Activated CD4-positive, alpha-beta T cell treated with anti-CD3 and anti-CD28 coated beads, Interleukin-2, amount 50 U/mL, for 48 hours (primary cell): ENCODE measurements at places on chromosomes 7 and 10.

DNA sequence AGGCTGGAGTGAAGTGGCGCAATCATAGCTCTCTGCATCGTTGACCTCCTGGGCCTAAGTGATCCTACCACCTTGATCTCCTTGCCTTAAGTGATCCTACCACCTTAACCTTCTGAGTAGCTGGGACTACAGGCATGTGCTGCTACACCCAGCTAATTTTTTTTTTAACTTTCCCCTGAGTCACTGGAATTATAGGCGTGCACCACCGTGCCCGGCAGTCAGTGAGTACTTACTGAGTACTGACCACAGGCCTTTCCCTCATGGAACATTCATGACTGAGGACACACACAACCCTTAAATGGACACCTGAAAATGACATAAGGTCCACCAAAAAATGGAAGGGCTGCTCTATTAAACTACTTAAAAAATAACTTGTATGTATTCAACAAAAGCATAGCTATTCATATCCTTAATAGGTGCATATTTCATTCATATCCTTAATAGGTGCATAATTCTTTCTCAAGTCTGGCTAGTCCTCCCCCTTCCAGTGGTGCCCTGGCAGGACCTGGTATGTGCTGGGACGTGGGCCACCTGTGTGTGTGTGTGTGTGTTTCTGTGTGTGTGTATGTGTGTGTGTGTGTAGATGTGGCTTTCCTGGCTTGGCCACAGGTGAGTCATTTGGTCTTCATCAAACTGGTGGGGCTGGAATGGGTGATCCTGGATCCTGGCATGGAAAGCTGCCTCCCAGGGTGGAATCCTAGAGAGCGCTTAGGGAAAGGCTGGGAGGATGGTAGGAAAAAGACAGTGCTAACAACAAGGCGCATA lies 3.5 kb downstream of the FAM180A start:
- no peak for DNase-seq

DNA sequence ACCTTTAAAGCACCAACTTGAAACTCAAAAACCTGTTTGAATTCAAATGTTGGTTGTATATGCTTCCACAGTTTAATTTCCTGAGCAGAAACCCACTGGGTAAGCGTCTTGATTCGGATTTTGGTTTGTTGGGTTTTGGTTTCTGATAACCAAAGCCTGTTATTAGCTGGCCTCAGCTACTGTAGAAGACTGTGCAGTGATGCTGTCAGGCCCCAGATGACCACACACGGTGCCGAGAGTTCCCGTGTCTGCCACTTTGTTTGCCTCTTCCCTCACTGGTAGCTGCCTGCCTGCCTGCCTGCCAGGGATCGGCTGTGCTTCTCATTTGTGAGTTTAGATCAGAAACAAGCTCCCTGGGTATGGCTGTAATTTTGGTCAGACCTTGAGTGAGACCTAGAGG lies 5.6 kb downstream of the MDH2 start:
- DNase-seq, result no peak

DNA sequence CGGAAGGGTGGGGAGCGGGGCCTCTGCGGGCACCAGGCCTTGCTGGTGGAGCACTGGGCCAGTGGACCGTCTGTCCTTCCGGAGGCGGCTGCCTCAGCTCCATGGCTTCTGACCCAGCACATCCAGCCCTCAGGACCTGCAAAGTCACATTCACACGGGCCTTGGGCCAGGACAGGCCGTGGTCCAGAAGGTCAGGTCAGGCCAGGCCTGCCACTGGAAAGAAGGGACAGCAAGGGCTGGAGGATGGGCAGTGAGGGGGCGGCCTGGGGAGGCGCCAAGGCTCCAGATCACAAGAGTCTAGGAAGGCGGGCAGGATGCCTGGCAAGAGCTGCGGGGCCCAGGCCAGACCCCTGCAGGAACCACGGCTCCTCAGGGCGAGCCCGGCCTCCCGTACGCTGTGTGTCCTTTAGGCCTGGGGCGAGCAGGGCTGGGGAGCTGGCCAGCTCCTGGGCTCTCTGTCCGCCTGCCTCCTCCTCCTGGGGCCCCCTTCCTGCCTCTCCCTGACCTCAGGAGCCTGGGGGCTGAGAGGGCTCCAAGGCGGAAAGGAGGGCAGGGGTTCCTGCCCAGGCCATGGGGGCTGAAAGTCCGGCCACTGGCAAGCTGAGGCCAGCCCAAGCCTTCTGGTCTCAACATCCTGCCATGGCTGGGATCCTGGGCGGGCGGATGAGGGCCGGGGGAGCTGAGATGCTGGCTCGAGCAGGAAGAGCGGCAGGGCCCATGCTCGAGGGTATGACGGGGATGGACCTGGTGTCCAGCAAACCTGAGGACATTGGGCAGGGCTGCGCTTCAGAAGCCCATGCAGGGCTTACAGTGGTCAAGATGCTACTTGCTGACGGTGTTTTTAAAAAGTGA lies 225.8 kb downstream of the ELFN1 start:
- no peak for DNase-seq

DNA sequence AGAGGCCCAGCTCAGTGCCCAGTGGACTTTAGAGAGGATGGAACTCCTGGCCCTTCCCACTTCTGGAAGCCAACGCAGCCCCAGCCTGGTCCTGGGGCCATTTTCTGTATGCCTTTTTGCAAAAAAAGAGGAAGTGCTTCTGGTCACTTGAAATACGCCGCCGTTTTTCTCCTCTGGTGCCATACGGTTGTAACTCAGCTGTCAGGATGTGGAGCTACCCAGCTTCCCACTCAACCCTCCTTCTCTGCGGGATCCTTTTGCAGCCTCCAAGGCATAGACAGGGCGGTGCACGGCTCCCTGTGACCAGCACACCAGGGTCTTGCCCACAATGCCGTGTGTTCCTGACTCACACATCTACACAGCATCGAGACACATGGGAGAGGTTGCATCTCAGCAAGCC lies 369.6 kb downstream of the TCERG1L start:
- no peak for DNase-seq

DNA sequence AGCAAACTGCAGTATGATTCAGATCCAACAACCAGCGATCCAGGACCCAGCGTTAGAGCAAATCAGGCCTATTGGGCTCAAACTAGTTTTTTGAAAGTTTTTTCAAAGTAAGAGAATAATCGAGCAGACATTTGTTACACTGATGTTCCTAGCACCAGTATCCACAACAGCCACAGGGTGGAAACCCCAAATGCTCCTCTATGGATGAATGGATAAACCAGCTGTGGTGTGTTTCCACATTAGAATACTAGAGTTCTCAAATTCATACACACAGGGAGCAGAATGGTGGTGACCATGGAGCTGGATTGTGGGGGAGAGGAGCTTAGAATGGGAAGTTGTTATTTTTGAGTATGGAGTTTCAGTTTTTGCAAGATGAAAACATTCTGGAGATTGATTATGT lies 60.7 kb downstream of the PDIA4 start:
- no peak for DNase-seq

GRCh38 chr10:118714366-118714765 lies 40.4 kb downstream of the CACUL1 start:
- DNase-seq, result no peak

DNA sequence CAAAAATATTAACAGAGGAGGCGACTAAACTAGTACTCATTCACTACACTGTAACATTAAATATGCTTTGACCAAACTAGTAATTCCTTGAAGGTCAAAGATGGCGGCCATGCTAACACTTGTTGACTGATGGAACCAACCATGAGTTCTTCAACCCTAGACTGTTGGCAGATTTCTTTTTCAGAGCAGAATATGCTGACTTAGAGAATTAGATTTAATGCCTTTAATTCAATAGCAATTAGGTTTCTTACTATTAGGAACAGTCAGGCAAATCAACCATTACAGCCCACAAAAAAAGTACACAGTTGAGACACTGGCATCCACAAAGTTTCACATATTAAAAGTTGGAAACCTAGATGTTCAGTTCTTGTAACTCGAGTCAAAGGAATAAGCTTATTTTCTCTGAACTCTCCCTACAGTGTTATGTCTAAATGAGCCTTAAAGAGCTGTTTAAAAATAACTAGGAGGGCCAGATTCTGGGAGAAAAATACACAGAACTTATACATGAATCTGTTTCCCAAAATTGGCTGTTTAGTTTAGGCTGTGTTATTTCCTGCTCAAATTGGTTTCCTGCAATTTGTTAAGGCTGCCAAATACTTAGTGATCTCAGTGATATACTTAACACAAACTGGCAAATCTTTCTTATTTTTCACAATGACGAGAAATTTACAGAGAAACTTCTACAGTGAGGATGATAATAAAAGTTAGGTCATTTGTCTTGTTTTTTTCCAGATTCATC lies 17.6 kb downstream of the CHCHD3 start:
- no peak for DNase-seq

GRCh38 chr10:132652936-132653590 lies 115.5 kb downstream of the INPP5A start:
- DNase-seq, result no peak

DNA sequence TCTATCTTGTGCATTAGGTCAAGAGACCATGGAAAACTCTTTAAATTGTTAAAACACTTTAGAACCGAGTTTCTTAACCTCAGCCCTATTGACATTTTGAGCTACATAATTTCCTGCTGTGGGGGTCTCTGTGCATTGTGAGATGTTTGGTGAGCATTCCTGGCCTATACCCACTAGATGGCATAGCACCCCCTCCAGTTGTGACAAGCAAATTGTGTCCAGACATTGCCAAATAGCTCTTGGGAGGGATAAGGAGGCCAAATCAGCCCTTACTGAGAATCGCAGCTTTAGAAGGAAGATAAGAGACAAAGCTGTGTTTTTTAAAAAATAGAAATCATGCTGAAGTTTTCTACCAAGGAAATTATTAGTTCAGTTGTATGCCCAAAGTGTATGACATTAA lies 1158.5 kb upstream of the C7orf33 start:
- DNase-seq, result no peak

DNA sequence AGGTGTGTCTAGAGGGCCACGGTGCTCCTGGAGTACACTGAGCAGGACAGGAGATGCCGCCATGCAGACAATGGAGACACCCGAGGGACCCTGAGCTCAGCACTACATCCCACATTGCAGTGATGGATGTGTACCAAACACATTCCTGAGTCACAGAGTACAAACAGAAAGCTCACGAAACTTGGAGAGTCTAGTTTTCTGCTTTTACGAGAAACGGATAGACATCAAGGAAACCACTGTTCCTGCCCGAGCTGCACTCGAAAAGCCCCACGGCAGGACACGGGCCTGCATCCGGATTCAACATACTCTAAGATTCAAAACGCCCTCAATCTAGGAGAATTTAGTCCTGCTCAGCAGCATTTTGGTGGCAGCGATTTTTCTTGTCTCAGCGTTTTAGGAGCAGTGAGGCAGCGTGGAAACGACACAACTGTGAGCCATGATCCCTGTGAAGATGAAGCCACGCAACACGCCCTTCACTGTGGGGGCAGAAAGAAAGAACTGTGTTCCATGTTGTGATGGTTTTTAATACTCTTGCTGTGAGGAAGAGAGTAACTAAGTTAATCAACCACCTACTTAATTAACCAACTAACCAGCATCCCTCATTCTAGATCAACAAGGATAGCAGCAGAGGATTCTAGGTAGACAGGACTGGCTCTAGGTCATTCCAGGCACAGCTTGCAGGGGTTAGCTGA lies 3.2 kb downstream of the TNS3 start:
- no peak for DNase-seq

GRCh38 chr7:99674995-99675742 lies 4.6 kb downstream of the CYP3A5 start:
- no peak for DNase-seq

DNA sequence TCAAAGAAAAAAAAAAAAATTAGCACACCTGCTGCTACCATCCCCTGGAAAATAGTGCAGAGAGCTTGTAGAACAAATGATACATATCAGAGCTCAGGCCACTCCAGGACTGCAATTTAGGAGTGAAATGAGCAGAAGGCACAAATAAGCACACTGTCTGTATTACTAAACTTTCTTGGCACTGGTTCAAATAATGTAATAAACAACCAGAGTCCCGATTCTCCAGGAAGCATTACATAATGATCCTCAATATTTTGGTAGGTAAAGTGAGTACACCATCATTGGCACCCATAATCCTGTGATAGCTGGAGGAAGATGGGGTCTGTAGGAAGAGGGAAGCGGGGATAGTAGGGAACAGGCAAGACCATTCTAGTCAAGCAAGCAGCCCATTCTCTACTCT lies 74.3 kb downstream of the SVOPL start:
- DNase-seq, result no peak

DNA sequence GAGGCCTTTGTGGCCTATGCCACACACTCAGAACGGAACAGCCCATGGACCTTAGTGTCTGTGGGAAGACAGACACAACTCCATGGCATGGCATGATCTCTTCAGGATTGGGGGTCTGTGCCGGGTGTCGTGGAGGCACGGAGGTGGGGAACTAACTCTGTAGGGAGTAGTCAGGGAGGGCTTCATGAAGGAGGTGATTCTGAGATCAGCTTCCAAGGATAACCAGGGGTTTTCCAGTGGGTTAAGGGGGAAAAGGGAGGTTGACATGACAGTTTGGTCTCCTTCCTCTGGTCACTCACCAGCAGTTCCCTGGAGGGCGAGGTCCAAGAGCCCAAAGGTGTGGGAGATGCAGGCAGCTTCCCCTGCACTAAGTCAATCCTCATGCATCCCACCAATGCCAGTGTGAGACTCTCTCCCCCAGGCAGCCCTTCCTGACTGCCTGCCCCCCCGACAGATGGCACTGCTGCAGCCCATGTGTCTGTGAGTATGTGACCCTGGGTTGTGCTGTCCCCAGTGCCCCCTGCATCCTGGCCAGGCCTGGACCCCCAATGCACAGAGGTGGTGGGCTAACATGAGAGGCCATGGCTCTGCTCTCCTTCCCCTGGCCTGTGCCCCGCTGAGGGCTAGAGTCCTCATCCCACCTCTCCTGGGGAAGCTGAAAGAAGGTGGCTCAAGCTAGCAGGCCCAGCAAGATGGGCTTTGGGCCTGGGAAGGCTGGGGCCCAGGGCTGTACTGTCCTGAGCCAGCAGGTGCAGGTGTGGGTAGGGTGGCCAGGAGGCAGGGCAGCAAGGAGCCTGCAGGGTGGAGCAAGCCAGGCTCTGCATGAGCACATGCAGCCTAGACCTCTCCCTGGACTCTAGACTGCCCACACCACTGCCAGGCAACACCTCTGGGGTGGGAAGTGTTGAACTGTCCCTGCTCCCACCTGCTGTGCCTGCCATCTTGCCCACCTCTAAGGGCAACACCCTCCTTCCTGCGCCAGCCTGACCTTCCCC lies 39.7 kb downstream of the RASGEF1A start:
- DNase-seq, result peak; percentile 2

DNA sequence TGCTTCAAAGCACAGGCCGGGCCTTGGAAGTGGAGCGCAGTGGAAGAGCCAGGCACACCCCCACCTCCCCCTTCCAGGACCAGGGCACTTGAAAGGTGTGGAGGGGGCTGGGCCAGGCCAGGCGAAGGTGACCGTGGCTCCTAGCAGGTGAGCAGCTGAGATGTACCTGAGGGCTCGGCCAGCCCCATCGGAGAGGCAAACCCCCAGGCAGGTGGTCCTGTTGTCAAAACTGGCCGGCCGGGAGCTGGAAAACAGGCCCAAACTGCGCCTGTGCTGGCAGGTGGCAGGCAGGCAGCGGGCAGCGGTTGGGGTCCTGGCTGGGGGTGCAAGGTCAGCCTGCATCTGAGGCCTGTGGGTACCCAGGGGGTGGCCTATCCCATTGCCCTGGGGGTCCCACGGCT lies 96.4 kb upstream of the DNAAF5 start:
- DNase-seq, result no peak
